Activated naive CD4-positive, alpha-beta T cell (primary cell): ENCODE measurements at places on chromosomes 4 and X.

DNA sequence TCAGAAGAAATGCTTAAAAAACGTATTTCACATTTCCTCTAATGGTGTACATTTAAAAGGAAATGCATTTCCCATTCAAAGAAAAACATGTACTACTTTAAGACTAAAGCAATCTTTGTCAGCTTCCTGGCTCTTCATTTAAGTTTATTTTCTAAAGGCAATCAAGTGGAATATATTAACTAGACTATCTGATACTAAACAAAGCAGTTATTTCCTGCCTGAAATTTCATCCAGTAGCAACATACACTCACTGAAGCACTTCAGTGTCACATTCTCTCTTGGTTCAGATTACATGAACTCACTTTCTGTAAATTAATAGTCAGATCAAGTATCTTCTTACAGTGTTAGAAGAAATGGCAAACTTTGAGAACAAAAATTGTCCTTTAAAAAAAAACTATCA lies 42.5 kb downstream of the LRBA start:
- no peak for DNase-seq

GRCh38 chrX:119686087-119686691 lies 6.8 kb downstream of the SEPTIN6 start:
- DNase-seq, result no peak

DNA sequence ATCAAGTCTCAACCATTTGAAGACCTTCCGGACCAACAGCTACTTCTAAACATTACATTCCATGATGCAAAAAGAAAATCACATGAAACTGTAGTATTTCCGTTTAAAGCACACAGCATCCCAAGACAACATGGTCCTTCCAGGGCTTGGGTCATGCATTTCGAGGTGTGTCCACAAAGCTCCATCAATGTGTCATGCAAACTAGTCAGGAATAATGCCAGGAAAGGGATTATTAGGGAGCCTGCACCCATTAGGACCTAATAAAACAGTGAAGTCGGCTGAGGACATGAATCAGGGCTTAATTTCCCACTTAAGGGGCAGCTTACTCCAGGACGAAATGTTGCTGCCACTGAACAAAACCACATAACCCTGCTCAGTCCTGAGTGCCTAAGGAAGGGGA lies 177.9 kb downstream of the TSPAN5 start:
- DNase-seq, result no peak

DNA sequence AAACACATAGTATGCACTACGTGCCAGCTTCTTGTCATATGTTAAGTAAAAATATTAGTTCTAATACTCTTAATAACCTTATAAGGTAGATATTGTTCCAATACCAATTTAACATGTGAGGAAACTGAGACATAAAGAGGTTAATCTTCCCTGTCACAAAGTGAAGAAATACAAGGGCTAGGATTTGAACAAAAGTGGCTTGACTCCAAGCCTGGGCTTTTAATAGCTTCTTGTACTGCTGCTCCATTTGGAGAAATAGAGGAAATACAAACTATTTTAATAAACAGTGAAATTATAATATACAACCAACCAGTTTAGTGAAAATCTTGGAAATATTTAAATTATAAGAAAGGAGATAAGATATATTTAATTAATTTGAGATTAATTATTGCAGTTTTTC lies 33.2 kb downstream of the TLL1 start:
- no peak for DNase-seq

DNA sequence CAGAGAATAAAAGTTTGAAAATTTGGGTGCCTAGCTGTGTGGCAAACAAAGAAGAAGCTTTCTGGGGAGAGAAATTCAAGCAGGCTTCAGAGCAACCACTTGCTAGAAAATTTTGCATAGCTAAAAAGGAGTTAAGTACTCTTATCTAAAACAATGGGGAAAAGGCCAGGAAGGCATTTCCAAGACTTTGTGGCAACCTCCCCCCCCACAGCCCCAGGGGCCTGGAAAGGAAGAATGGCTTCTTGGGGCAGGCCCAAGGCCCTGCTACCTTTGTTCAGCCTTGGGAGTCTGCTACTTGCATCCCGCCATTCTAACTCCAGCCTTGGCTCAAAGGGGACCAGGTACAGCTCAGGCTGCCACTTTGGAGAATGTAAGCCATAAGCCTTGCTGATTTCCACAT lies 102.2 kb downstream of the PTCHD1 start:
- DNase-seq, result no peak

- no peak for DNase-seq
Observed at GRCh38 chr4:165048170-165048569, 5.5 kb upstream of the TRIM75 start.

- no peak for DNase-seq
Observed at GRCh38 chrX:16312761-16313623, 145.7 kb downstream of the MAGEB17 start.

- DNase-seq, result no peak
Observed at GRCh38 chrX:17024886-17025285, 78.4 kb downstream of the REPS2 start.

DNA sequence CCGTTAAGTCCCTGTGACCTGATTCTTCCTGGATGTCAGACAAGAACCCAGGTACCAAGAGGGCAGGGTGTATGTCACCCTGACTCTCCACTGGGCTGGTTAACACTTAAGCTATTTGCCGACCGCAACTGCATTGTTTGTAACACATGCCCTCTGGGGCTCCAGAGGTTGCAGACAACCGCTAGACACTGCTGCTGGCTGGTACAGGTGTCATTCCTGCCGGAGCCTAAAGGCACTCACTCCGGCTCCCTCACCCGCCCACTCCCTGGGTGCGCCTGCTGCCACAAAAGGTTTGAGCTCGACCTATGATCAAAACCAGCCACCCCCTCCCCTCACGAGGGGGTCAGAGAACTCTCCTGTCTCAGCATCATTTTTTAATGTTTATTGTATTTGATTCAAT lies 208.2 kb downstream of the FAT4 start:
- no peak for DNase-seq
